ENCODE measurements at places on chromosomes 16 and 17.

GRCh38 chr17:12911239-12911638 lies 106.6 kb downstream of the ELAC2 start:
- H3K4me1 ChIP-seq: no peaks in the 10 kb centered on the region
- H3K36me3 ChIP-seq: no peaks in the 10 kb centered on the region

GRCh38 chr16:10579965-10580882 lies at the start of gene EMP2:
EMP2 (minus strand) TSS chr16:10580598; CDS start chr16:10547617, 32,981 bp downstream.
- DNase-seq: peak; percentile 73
- no peaks in the 10 kb centered on the region for H3K36me3 ChIP-seq
- peaks cover 18% of the 10 kb centered on the region for H3K4me1 ChIP-seq
- H3K27me3 ChIP-seq: no peaks in the 10 kb centered on the region

DNA sequence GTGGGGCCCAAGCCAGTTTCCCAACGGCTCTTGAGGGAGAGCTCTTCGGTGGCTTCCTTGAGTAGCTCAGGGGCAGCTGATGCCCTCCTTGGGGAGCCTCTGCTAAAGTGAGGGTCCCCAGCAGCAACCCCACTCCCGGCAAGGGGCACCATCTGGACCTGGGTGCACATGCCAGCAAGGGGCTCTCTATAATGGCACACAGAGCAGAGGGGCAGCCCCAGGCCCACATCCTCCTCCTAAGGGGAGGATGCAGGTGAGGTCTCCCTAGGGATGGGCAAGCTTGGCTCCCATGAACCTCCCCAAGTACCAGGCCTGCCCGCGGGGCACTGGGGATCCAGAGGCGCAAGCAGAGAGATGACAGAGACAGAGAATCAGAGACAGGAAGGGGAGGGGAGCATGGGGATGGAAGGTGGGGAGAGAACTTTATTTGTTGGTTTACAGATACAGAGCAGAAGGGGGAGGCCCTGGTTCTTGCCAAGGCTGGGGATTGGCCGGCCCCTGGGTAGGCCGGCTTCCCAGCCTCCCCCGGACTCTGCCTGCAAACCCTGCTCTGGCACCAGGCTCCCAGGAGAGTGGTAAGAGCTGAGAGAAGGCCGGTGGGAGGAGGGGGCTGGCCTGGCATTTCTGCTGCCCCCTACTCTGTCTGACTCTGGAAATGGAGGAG lies 61.4 kb downstream of the SRCIN1 start:
- H3K27ac ChIP-seq: no peak overlapping the region
- no peak overlapping the region for H3K4me3 ChIP-seq
- DNase-seq: no peak
- no peaks in the 10 kb centered on the region for H3K36me3 ChIP-seq

- no peak for DNase-seq
- no peak overlapping the region for H3K4me3 ChIP-seq
- H3K27ac ChIP-seq: no peak overlapping the region
- H3K36me3 ChIP-seq: peaks cover 60% of the 10 kb centered on the region
Observed at GRCh38 chr17:42989726-42990652, 8.2 kb upstream of the RPL27 start.

DNA sequence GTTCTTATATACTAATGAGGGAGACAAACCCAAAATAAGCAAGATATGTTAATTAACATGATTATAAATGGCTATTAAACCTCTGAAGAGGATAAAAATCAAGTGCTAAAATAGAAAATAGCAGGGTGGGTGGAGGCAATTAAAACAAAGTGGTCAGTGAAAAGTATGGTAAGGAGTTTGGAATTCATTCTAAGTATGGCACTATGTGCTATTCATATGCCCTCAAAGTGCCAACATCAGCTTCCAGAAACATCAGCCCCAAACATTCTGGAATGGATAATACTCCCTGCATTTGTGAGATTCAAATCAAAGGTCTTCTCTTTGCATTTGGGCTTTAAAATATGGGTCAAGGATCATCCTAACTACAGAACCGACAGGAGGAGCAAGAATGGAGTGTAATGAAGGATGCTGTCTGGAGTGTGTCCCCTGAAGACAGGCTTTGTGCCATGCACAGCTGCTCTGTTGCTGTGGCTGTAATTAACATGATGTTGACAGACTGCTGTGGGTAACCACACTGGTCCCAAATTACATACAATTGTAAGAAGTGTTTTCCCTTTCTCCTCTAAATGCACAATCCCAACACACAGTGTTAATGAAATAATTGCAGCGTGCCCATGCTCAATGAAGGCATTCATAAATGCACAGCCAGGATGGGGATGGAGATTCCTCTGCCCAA lies 93.1 kb downstream of the VAT1L start:
- H3K36me3 ChIP-seq: no peaks in the 10 kb centered on the region
- H3K27me3 ChIP-seq: no peaks in the 10 kb centered on the region
- H3K27ac ChIP-seq: no peak overlapping the region
- H3K4me1 ChIP-seq: peaks cover 36% of the 10 kb centered on the region
- DNase-seq: no peak

Data from thyroid gland (tissue), 4 donors.